ENCODE measurements at places on chromosomes 1 and 21.

GRCh38 chr1:44636688-44637598 is 37.3 kb downstream of the TMEM53 start:
- peak; percentile 82 for DNase-seq

GRCh38 chr1:37482796-37483744 is 8.7 kb downstream of the ZC3H12A start:
- no peak for DNase-seq

DNA sequence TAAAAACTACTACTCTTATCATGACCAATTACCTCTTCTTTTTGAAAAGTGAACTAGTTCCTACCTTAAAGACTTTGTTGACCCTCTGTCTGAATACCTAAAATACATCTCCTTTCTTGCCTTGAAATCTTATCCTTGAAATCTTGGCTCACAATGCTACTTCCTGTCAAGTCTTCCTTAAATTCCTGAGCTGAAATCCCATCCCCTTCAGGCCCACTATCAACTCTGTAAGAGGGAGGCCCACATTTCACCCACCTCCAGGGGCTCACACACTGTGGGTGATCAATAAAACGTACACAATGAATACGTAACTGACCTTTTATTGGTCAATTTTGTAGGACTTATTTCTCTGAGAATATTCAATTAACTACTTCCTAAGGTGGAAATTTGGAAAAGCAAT is 88.0 kb downstream of the APP start:
- DNase-seq, result no peak

GRCh38 chr1:183245357-183245756 is 59.3 kb downstream of the LAMC2 start:
- no peak for DNase-seq

DNA sequence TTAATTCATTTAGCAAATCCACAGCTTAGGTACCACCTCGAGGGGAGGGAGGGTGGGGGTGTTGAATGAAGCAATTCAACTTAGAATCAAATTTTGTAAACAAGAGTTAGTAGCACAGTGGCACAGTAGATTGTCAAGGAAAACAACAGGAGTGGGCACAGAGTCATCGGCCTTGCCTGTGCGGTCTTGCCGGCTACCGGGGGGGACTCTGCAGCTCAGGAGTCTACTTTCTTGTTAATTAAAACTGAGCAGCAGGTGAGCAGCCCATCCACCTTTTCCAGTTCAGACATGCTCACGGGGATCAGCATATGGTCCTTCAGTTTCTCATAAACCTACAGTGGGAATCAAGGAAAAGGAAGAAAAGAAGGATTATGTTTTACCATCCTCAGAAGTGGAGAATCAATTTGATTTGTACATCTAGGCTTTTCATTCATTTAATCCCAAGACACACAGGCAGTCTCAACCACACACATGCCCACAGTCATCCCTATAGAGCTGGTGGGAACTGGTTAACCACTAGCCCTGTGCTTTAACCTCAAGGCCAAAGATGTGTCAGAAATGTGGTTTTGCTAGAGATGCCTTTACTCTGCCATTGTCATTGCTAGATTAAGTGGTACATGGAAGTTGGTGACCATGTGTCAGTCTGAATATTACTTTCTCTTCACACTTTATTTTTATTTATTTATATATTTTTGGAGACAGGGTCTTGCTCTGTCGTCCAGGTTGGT is 45.0 kb upstream of the BCL10 start:
- DNase-seq, result peak; percentile 91

DNA sequence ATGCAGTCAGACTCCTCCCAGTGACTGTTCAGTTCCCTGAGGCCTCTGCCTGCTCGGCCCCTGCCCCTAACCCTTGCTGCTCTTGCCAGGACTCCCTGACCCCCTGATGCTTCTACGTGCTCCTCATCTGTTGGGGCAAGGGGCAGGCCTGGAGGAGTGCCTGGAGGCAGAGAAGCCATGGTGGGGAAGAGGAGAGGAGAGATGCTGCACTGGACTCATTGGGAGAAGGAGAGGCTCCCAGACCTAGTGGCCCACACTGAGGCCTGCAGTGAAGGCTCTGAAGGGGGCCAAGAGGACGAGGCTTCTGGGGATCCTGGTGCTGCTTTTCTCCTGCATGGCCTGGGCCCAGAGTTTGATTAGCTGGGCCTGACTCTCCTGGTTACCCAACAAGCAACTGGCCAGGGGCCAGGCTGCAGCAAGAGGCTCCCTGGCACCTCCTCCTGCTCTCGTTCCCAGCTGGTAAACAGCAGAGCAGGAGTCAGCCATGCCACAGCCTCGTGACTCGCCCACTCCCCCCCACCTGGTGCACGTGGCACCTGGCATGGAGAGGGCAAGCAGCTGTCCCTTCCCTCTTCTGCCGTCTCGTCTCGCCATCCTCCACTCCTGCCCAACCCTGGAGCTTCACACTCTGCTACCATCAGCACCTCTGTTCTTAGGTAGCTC is 847 bp upstream of the RORC start:
- DNase-seq, result peak; percentile 45

GRCh38 chr1:228871314-228872061 is 136.2 kb downstream of the RHOU start:
- no peak for DNase-seq

DNA sequence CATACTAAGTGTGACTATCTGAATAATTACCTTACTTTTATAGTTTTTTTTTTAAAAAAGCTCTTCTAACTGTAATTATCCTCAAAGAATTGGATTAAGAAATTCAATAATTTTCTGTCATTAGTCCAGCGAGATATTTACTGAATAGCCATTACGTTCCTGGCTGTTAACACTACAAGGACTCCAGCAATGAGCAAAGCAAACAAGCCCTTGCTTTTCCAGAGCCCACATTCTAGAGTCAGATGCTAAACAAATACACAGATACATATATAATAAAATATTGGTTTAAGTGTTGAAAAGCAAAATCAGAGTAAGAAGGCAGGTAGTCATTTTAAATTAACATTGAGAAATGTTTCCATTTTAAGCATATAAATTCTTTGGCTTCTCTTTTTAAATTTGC is 118.4 kb downstream of the ATF6 start:
- peak; percentile 17 for DNase-seq

DNA sequence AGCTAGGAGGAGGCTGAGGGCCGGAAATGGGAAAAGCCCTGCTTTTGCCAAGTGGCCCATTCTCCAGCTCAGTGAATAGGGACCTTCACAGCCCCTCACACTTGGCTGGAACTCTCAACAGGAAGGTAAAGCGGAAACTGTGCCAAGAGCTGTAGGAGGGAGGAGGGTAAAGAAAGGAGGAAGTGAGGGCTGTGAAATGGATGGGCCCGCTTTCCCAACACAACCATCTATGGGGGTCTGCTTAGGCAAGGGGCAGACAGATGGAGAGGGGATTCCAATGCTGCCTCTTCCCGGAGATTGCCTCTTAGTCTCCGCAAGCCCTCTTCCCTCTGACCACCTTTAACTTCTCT is 5.2 kb downstream of the INKA2 start:
- no peak for DNase-seq

DNA sequence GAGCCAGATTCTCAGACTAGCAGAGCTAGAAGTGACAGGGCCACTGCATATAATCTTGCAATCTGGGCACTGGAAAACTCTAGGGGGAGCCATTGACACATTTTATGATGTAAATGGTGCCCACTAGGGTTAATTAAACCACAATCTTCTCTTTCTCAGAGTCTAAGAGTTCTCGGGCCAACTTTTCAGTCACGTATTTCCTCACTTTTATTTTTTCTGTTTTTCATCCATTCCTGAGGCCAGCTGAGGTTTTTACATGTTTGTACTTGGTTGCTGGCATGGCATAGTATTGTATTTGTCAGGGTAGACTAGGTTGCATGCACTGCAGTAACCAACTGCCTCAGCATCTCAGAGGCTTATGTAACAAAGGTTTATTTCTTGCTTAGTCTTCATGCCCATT is 138.2 kb downstream of the ZNF326 start:
- DNase-seq, result peak; percentile 23

DNA sequence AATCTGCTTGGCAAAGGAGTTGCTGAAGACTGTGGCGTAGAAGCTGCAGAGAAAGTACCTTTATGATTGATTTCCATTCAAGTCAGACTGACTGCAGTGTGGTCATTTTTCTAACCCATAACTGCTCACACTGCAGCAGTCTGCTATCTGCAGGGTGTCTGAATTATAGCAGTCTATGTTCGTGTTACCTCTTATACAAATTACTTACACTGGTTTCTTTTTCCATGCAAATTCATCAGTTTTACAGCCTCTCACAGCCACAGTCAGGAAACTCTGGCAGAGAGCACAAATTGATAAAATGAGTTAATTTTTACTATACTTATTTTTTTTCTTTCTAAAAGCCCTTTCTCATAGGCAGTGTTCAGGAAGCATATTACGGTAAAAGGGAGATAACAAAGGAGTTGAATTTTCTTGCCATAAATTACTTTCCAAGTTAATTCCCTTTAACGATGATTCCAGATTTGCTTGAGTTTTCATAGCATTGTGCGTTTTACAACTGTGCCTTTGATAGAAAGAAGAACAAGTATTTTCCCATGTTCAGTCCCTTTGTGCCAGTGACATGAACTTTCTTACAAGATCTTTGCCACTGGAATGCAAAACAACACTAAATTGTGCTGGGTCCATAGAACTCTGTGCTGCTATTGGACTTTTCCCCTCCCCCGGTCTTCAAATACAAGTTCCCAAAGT is 261.5 kb downstream of the NFIA start:
- no peak for DNase-seq

DNA sequence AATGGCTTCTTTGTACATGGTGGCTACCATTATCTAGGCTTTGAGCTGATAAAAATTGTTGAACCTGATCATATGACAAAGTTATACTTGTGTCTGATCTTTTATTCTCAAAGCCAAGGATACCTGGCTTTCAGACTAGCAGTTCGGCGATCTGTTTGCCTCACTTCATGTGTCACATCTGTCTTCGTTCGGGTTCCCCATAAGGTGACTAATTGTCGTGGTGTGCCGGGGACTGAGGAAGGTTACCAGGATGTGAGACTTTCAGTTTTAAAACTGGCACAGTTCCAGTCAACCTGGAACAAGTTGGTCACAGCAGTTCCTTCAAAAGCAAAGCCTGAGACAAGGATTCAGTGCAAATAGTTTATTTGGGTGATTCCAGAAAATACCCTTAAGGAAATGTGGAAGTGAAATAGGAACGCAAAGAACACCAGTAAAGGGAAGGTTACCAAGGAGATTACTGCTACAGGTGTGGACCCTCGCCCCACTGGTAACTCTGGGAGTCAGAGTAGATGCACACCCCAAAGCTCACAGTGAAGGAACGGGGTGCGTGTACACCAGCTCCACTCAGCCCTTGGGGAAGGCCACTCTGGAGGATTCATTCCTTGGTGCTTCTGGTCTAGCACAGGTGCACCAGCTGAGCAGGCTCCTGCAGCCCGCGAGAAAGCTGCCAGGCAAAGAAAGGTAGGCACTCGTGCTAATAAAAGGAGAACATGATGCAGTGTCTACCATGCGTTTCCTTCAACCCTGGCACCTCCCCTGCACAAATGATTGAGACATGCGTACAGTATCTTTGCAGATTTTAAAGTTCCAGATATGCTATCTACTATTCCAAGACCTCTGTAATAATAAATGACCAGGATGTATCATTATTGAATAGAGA is 69.0 kb downstream of the VWA5B1 start:
- DNase-seq, result no peak

- DNase-seq, result no peak
These were observed at the start of gene SYT14 for GRCh38 chr1:209937996-209938959. Gene SYT14 (plus strand): TSS chr1:209938217. CDS start chr1:209938265, 48 bp downstream.

DNA sequence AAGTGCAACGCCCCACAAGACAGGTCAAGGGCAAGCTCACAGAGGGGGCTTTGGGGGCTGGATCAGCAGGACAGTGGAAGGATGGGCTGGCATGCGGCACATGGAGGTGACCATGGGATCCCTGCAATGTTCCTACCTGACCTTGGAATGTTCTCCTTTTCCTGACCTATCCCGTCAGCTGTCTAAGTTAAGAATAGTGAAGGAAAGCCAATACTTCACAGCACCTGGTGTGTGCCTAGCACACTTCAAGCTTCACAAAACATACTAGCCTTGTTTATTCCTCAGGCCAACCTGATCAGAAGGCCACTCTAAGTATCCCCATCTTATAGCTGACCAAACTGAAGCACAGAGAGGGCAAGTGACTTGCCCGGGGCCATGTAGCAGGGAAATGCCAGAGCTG is 31.2 kb downstream of the LRRC38 start:
- DNase-seq, result no peak

- no peak for DNase-seq
These were observed 5.8 kb downstream of the CELSR2 start for GRCh38 chr1:109255097-109255651.

DNA sequence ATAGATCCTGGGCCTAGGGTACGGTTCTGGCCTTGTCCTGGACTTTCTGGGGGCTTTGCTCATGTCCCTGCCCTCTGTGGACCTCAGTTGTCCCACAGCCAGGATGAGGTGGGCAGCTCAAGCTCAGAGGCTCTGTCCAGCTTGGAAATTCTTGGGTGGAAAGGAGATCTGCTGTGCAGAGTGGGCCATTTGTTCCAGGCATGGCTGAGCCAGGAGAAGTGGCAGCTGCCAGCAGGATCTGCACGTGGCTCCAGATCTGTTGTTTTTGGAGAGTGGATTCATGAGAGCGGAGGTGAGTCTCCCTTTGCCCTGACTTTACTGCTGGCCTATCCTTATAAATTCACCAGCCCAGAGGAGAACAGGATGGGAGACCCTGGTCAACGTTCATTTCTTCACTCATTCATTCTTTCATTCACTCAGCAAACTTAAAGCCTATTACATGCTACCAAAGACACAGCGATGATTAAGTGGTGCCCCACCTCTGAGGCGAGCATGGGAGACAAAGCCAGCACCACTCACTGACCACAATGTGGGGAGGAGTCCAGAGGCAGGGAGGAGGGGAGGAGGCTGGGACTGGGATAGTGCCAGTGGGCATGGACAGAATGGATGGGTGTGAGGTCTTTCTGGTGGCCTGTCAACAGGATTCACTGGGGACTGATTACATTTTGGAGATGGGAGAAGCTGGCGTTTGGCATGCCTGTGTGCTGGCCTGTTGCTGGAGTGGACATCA is 205.1 kb downstream of the TRABD2B start:
- DNase-seq, result peak; percentile 13

GRCh38 chr1:65332821-65333220 is 23.5 kb downstream of the DNAJC6 start:
- no peak for DNase-seq

DNA sequence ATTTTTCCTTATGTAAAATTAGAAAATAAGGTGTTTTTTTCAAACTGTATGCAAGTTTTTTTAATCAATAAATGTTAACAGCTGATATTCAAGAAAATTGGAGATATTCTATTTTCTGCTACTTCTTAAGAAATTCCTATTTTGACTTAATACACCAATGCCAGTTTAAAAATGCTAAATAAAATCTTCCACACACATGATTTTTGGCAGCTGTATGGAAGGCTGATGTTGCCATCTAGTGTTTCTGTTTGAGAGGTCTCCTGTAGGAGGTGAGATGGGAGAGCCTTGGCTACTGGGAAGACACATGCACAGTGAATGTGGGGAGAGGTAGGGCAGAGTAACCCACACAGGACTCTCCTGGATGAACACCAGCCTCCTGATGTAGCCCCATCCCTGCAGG is 29.2 kb upstream of the OR2B11 start:
- peak; percentile 49 for DNase-seq

Measured in fibroblast of mammary gland (primary cell).